ENCODE measurements at places on chromosomes 13 and 19.

DNA sequence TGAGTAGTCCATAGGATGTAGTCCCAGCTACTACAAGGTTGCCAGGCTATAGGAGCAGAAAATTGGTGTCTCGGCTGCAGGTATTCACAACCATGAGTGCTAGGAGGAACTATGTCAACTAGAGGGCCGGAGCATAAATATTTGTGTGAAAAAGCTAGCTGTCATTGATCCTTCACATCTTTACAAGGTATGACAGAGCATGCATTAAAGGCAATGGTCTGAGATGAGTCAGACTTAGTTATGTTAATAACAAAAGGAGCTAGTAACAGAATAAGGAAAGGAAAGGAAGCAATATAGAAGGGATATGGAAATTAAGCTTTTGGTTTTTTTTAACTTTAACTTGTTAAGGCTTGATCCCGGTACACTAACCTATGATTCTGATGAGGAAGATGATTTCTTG lies 40.9 kb upstream of the PSG9 start:
- no peak for DNase-seq

DNA sequence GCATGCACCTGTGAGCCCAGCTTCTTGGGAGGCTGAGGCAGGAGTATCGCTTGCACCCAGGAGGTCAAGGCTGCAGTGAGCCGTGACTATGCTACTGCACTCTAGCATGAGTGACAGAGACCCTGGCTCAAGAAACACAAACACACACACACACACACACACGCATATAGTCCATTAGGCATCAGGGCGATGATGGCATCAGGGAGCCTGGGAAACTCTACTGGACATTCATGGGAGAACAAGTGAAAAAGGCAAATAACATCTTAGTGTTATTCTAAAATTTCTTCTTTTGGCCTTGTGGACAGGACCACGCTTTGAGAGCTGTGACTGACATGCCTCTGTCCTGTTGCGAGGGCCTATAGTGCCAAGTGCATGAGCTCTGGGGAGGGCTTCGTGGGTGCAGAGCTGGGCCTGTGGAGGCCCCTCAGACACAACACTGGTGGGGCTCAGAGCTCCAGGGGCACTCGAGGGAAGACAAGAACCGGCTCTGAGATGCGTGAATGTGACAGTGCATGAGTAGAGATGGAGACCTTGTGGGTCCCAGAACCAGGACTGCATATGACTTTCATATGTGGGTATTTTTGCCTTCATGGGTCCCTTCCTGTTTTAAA lies 8.0 kb upstream of the USF2 start:
- DNase-seq: no peak

GRCh38 chr13:70784207-70784989 lies 676.1 kb upstream of the KLHL1 start:
- DNase-seq: no peak

DNA sequence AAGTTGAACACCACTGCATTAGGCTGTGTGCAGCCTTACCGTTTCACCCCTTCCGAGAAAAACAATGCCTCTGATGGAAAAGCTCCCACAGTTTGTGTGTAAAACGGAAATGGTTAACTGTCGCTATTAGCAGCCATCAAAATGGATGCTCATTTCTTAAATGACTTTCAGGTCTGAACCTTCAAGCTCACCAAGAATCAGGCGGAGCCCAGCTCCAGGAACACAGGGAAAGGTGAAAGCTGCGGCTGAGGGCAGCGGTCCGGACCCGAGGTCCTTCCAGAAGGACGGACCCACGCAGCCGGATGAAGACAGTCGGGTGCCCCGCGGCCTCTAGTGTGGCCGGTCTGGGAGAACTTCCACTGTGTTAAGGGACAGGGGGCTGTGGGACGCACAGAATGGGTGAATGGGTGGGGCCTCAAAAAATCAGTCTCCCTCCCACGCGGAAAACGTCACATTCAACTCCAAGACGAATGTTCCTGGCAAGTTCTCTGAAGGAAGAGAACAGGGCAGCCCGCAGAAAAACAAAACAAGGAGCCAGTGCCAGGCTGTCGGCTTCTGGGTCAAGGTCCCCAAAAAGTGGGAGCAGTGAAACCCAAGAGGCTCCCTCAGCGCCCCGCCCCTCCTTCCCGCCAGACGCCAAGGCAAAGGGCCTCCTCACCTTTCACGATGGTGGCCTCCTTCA lies 4.9 kb downstream of the IRS2 start:
- peak; percentile 50 for DNase-seq

GRCh38 chr19:39996218-39996810 lies 546 bp upstream of the ZNF546 start:
- DNase-seq: peak; percentile 50

- no peak for DNase-seq
Measured at GRCh38 chr19:1452802-1453524, 3.0 kb downstream of the APC2 start.

GRCh38 chr19:16148443-16149229 lies 5.2 kb downstream of the HSH2D start:
- no peak for DNase-seq
